DMS 273 treated with DMSO at 0.1 percent for 48 hours (cell line): ENCODE measurements at places on chromosomes 12 and 14.

DNA sequence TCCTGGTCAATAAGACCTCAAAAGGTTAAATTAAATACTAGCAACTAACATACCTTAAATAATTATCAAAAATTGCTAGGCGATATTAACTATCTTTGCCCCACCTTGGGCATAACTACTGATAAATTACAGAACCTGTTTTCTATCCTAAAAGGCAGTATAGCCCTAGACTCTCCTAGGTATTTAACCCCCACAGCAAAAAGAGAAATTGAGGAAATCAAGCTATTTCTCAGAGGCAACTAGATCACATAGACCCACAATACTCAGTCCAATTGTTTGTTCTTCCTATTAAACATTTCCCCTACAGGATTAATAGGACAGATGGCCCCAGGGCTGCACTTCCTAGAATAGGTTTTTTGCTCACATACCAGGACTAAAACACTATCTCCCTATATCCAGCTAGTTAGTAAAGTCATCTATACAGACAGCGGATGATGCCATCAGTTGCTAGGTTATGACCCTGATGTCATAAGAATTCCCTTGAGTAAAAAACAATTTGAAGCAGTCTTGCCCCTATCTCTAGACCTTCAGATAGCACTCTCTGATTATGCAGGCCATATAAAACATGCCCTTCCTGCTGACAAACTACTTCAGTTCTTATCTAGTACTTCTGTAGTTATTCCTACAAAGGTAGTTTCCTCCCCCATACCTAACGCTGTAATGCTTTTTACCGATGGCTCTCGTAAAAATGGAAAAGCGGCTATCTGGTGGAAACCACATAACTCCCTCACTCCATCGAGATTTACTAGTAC, 118.4 kb downstream of the PPHLN1 start:
- no peak for DNase-seq

DNA sequence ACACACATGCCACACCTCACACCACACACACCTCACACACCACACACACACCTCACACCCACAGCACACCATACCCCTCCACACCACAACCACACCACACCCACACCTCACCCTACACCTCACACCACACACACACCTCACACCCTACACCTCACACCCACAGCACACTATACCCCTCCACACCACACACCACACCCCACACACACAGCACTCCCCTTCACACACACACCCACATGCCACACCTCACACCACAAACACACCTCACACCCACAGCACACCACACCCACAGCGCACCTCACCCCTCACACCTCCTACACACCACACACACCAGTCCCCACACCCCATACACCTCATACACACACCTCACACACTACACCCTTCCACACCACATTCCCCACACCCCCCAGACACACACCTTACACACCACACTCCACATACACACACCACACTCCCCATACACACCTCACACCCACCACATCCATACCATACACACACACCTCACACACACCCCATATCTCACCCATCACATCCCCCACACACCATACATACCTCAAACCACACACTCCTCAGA, 80.0 kb downstream of the ACTN1 start:
- DNase-seq: no peak

DNA sequence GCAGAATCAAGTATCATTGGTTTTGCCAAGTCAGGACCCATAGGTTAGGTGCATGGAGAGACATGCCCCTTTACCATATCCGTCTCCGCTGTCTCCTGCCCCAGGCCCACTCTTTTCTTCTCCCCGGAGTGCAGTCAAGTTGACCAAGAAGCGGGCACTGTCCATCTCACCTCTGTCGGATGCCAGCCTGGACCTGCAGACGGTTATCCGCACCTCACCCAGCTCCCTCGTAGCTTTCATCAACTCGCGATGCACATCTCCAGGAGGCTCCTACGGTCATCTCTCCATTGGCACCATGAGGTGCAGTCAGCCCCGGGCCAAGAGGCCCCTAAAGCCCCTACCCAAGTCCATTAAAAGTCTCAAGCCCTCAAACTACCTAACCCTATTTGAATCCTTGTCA, 5.0 kb downstream of the GLI1 start:
- DNase-seq: no peak

DNA sequence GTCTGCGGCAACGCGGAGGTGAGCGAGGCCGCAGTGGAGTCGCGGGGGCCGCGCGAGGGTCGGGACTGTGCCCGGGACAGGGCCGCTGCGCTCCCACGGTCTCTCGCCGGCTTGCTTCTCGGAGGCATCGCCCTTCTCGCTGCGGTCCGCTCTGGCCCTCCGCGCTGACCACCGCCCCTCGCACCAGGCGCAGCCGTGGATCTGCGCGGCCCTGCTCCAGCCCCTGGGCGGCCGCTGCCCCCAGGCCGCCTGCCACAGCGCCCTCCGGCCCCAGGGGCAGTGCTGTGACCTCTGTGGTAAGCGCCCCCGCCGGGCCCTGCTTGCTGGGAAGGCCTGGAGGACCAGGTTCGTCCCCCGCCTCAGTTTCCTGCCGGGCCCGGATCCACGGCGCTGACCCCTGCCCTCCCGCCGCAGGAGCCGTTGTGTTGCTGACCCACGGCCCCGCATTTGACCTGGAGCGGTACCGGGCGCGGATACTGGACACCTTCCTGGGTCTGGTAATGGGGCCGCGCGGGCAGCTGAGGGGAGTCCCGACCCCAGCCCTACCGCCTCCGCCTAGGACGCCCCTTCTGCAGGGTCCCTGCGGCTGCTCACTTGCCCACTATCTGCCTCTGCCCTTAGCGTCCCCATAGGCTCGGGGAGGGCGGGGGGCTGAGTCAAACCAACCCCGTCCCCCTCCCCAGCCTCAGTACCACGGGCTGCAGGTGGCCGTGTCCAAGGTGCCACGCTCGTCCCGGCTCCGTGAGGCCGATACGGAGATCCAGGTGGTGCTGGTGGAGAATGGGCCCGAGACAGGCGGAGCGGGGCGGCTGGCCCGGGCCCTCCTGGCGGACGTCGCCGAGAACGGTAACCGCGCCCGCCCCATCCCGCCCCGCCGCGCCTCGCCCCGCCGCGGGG, 7.0 kb downstream of the AMN start:
- no peak for DNase-seq

GRCh38 chr14:102469261-102469660, 40.3 kb downstream of the ANKRD9 start:
- DNase-seq: no peak

- DNase-seq: no peak
Observed at GRCh38 chr12:20174528-20175175, 193.7 kb upstream of the PDE3A start.

GRCh38 chr12:54082397-54082892, 28.8 kb downstream of the HOXC4 start:
- no peak for DNase-seq

DNA sequence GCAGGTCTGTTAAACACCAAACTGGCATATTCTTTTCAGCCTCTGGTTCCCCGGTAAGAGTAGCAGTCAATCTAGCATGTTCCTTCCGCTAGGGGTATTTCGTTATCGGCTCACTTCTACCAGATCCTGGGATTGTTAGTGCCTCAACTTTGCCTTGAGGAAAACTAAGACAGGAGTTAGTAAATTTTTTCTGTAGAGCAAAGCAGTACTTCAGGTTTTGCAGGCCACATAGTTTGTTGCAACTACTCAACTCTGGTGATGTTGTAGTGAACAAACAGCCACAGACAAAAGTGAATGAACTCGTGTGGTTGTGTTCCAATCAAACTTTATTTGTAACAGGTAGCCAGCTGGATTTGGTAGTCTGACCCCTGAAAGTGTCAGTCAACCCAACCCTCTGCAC, 6.3 kb upstream of the CDH24 start:
- no peak for DNase-seq

- DNase-seq: no peak
Observed at GRCh38 chr14:89723930-89724627, 230.5 kb downstream of the EFCAB11 start.

GRCh38 chr12:66228462-66228861, 39.4 kb downstream of the IRAK3 start:
- no peak for DNase-seq

DNA sequence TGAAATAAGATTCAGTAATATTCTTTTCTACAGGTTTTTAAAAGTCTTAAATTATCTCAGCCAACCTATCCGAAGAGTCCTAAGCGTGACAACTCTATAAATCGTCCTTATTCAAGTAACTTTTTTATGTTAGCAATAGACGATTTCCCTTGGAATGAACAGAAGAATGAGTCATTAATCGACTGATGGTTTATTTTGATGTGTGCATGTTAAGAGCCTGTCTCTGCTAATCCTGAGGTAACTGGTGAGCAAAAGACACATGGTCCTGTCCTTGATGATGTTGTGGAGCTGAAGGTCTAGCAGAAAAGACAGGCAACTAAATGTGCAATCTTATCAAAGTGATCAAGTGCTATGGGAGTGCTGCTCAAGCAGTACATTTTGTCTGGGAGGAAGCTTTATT, 80.4 kb downstream of the DAAM1 start:
- no peak for DNase-seq

DNA sequence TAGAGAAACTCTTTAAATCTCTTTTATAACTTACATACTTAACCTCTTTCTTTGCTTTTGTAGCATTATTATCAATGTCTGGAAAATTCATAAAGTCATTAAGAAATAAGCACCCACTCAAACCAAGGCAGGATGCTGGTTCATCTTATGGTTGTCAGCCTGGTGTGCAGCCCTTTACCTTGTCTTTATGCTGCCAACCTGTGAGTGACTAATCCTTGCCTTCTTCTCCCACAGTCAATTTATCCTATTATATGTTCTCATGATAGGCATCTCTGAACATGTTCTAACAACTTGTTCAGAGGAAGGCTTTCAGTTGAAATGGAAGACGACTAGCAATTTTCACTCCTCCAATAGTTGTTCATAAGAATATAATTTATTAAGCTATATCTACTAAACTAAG, 186.9 kb upstream of the CAND1 start:
- DNase-seq: no peak

GRCh38 chr14:58947814-58948445, 240.5 kb upstream of the DAAM1 start:
- no peak for DNase-seq

DNA sequence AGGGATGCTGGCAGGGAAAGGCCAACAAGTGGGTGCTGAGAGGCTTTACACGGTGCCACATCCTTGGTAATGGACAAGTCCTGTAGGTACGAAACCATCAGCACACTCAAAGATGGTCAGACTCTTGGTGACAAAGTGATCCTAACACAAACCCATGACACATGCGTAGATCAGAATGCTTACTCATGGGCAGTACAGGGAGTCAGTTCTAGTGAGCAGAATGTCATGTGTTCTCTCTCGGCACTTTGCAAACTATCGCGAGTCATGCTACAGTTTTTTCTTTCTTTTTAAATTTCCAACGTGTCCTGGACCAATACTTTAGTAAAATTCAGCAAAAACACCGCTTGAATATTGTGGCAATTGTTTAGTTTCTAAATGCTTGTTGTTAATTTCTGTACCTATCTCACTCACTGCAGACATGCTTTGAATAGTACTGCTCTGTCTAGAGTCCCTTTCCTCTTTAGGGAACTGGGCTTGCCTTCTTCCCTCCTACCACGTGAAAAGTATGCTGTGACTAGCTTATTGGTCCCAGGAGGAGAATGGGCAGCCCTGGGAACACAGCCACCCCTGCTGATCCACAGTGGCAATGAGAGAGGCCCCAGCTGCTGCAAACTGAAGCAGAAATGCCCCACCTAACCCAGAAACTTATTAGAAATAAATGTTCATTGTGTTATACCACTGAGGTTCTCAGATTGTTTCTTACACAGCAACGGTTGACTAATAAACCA, 62.4 kb downstream of the UBR7 start:
- DNase-seq: no peak

- DNase-seq: no peak
Observed at GRCh38 chr12:92899386-92900001, 29.6 kb downstream of the EEA1 start.

DNA sequence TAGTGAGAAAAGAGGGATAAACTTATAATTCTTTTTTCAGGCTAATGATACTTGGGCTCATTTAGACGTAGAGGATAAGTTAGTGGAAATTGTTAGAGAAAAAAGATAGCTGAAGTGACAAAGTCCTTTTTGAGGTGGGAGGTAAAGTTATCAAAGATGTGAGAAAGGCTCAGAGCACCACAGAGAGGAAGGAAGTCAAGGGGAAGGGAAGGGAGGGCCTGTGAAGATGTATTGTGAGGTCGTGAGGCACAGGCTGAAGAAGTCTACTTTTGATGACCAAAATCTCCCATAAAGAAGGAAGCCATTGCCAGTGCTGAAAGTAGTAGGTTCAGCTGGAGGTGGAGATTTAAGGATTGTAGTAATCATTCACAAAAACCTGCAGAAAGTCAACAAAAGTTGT, 19.4 kb upstream of the PTGDR start:
- no peak for DNase-seq

DNA sequence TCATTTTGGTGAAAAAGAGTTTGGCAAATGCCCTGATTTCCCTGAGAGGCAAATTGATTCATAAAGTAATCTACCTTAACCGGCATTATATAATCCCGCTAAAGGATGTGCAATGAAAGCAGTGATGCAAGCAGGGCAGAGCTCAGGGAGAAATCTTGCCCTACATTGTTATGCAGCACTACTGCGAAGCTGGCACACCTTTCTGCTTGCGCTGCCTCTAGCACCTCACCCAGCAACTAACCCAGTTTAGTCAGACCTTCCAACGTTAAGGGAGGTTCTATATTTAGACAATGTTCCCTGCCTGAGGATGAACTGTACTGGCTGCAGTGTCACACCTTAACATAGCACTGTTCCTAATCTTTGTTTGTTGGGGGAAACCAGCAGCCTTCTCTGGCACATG, 60.8 kb upstream of the CCDC196 start:
- no peak for DNase-seq

- DNase-seq: no peak
Observed at GRCh38 chr14:105527826-105528585, 1.6 kb downstream of the TMEM121 start.

GRCh38 chr14:91232603-91233002, 11.9 kb downstream of the GPR68 start:
- no peak for DNase-seq

- DNase-seq: no peak
Observed at GRCh38 chr14:64410084-64410774, 22.1 kb downstream of the MTHFD1 start.

- DNase-seq: no peak
Observed at GRCh38 chr14:34851395-34851794, 23.8 kb downstream of the BAZ1A start.

DNA sequence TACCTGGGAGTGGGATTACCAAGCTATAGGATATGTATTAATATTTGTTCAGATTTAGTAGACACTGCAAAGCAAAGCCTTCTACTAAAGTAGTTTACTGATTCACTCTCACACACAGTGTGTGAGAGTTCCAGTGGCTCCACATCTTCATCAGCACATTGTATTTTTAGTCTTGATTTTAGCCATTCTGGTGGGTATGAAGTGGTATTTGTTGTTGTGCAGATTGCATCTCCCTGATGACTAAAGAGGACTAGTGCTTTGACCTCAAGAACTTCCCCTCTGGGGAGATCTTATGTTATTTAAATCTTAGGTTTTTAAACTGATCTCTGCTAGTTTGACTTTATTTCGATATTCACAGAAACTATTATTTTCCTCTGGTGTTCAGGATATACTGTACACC, 479.7 kb upstream of the RGS6 start:
- no peak for DNase-seq

GRCh38 chr12:113461666-113462065, 10.0 kb downstream of the LHX5 start:
- DNase-seq: no peak

- no peak for DNase-seq
Observed at GRCh38 chr12:88153959-88154358, 11.9 kb downstream of the TMTC3 start.
